ENCODE measurements at places on chromosomes 16 and 17.

DNA sequence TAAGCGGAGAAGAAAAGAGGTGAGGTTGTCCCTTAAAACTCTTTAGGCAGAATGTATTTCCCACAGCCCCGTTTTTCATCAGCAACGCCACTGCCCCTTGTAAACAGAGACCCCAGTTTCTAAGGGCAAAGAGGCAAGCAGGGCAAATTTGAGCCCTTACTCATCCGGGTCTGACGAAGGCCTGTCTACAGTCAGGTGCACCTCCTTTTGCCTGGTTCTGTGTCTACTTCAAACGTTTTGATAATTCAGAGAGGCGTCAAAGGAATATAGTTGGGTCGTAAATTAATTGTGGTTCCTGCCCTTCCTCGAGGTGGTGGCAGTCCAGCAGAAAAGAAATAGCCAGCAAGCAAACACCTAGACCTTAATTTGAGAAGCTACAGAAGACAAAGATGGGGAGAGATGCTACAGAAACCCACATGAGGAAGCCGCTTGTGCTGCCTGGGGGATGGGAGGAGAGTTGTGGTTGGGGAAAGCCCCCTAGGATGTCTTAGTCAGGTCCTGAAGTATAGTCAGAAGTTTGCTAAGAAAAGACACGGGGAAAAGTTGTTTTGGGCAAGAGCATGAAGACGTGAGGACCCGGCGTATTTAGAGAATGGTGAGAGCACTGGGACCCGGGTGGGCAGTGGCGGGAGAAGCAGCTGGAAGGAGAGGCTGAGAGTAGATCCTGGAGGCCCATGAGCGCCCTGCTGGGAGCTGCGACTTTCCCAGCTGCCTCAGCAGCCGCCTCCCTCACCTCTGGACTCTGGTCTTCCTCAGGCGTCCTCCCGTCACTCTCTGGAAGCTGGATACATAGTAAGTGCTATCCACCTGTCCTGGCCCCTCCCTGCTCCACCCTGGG lies 2.4 kb downstream of the FBRS start:
- DNase-seq, result peak; percentile 75

- DNase-seq, result no peak
Measured at GRCh38 chr17:80413771-80414507, 1.0 kb upstream of the ENDOV start.

DNA sequence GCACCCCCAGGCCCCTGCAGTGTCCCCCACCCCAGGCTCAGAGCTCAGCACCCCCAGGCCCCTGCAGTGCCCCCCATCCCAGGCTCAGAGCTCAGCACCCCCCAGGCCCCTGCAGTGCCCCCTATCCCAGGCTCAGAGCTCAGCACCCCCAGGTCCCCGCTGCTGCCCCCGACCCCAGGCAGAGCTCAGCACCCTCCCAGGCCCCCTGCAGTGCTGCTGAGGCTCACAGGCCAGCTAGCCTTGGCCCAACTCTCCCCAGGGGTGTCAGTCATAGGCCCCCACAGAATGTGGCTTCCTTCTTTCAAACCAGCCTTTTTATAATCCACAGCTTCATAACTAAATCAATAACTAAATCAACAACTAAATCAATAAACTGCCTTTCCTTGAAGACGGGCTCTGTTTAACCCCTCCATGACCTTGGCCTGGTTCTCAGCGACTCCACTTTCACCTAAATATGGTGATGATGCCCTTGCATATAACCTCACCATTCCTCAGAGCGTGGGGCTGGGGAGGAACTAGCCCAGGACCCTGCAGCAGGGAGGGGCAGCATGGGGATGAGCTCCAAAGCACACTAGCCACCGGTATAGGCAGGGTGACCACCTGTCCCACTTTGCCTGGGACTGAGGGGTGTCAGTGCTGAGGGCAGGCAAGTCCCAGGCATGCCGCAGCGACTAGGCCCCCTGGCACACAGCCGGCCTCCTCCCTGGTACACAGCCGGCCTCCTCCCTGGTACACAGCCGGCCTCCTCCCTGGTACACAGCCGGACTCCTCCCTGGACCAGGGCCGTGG lies 5.0 kb downstream of the NOTUM start:
- DNase-seq, result no peak

DNA sequence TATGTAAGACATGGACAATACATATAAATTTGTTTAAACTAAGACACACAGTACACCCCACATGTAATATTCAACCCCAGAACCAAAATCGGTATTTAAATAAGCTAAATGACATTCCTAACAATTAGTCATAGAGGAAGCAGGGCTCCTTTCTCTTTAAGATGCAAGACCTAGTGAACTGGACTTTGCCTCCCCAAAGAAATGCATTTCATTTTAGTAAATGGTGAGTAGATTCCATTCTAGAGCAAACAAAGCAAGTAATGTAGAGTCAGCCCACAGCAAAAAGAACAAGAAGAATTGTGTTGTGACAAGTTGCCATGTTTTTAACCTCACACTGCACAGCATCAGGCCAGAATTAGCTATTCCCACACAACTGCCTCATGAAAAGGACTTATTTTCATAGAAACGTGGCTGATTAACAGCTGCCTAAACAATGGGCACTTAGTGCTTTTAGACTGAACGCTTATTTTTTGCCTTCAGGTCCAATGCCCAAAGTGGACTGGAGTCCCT lies 14.4 kb downstream of the DNAJC7 start:
- DNase-seq, result no peak

GRCh38 chr16:5490499-5490898 lies 392.9 kb upstream of the EEF2KMT start:
- peak; percentile 74 for DNase-seq

- no peak for DNase-seq
Measured at GRCh38 chr16:75203667-75204409, 3.1 kb downstream of the CTRB2 start.

DNA sequence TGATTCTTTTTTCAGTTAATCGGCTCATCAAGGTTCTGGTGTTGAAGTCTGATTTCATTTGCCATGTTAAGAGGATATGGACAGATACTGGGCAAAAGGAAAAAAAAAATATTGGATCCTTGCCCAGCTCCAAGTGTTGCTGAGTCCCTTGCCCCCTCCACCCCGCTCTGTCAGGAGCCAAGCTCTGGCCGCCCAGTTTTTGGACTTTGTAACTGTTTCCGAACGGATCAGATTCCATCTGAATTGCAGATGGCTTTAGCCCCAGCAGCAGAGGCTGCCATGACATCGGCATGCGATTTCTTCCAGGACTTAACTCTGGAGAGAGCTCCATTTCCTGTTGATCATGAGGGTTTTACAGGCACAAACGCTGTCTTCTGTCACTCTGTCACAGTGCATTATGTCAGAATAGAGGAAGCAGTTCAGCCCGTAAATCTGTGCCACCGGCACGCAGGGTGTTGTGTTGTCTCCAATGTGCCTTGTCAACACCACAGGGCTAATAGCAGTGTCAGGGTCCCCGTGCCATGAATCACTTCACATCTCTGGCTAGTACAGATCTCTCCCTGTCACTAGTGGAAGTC lies 615.6 kb downstream of the MAF start:
- no peak for DNase-seq

DNA sequence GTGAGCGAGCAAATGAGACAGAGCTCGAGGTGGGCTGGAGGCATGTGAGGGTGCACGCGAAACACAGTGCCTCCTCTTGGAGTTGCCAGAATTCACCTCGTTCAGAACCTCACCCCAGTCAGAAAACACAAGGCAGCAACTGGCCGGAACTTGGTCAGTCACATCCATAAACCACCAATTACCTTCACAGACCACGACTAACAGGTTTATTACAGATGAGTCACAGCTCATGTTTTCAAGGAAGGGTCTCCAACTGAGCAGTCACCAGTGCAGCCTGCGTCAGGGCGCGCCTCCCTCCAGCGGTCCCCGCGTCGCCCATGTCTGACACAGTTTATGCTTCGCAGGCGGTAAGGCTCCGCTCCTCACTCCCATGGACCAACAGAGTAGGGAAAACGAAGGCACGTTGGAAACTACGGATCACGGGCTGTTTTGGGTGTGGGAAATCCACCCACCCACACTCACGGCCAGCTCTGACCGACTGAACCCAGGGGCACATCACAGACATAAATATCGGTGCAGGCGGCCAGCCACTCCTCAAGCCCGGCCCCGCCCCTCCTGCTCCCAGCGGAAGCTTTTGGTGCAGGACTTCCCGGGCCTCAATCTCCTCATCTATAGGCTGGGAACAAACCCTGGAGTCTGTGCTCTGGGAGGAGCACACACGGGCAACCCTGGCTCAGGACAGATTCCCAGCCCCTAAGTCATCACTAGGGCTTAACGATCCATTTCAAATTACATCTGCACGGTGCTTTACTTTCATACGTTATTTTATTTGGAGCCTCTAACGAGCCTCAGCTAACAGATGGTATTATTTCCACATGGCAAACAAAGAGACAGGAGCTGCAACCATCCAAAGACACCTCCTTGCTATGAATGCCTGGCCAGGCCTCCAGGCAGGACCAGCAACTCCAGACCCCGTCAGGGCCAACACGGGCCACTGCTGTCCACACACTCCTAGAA lies 126.3 kb downstream of the ZNF778 start:
- DNase-seq, result no peak

- no peak for DNase-seq
Measured at GRCh38 chr17:5034651-5035050, 575 bp downstream of the SLC52A1 start.

- DNase-seq, result no peak
Measured at GRCh38 chr17:14737984-14738651, 437.2 kb downstream of the HS3ST3B1 start.

GRCh38 chr16:50402298-50402895 lies 33.6 kb upstream of the BRD7 start:
- DNase-seq, result no peak

DNA sequence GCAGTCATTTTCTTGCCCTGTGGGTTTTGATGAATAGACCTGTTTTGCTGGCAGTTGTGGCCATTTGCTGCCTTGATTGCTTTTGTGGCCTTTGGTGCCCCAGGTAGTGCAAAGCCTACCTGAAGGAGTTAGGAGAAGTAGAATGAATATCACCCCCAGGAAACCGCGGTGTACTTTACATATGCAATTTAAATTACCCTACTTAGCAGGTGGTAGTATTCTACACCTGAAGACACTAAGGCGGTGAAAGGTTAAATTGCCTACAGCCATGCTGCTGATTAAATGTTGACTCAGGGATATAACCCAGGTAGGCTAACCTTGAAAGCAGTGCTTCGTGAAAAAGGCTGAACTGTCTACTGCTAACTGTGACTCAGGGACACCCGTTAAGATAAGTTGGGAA lies 27.2 kb upstream of the WWOX start:
- no peak for DNase-seq

- no peak for DNase-seq
Measured at GRCh38 chr17:78016852-78017251, 58.3 kb downstream of the TNRC6C start.

GRCh38 chr16:22189473-22190080 lies 16.5 kb upstream of the EEF2K start:
- DNase-seq, result no peak

All from activated CD8-positive, alpha-beta memory T cell treated with anti-CD3 and anti-CD28 coated beads, Interleukin-2, amount 50 U/mL, for 48 hours (primary cell).